ENCODE measurements at places on chromosomes 1 and 21. TPM values are rescaled to one million over a fixed set of nuclear protein-coding genes. Genes with fewer than 3 reads are reported as not detected.

GRCh38 chr21:33109574-33110339, 39.8 kb downstream of the OLIG1 start:
- no peak for DNase-seq

- DNase-seq = no peak
Observed at GRCh38 chr1:159088050-159088449, 11.5 kb upstream of the AIM2 start.

GRCh38 chr1:177020851-177021589, 143.5 kb downstream of the ASTN1 start:
- no peak for DNase-seq

DNA sequence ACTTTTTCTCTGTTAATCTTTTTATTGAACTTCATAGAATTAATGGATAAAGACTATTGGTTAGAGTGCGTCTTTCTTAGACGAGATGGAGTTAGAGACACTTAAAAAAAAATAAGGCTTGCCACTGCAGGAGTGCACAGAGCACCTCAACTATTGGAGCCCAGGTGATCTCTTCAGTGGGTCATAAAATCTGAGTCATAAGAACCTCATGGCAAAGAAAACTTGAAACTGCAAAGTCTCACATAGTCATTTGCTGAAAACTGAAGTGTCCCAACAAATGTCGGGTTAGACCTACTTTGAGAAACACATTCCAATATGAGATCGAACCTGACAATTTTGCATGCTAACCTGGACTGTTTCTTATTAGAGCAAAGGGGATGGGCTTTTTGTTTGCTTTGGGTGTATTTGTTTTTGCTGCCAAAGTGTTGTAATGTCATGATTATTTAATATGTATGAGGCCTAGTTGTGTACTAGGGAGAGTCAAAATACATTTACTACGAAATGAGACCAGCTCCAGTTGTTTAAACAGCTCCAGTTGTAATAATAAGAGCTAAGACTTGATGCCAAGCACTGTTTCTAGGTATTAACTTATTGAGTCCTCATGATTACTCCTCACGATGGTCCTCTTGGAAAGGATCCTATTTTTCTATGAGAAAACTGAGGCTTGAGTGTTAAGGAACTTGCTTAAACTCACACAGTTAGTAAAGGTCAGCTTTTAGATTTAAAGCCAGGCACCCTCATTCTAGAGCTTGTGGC, 65.1 kb downstream of the DDR2 start:
- DNase-seq = no peak

CDC20 gene
- not detected for total RNA-seq

HSPB7 gene
- 5.7 TPM for total RNA-seq

LCE2C gene
- total RNA-seq = not detected

DNA sequence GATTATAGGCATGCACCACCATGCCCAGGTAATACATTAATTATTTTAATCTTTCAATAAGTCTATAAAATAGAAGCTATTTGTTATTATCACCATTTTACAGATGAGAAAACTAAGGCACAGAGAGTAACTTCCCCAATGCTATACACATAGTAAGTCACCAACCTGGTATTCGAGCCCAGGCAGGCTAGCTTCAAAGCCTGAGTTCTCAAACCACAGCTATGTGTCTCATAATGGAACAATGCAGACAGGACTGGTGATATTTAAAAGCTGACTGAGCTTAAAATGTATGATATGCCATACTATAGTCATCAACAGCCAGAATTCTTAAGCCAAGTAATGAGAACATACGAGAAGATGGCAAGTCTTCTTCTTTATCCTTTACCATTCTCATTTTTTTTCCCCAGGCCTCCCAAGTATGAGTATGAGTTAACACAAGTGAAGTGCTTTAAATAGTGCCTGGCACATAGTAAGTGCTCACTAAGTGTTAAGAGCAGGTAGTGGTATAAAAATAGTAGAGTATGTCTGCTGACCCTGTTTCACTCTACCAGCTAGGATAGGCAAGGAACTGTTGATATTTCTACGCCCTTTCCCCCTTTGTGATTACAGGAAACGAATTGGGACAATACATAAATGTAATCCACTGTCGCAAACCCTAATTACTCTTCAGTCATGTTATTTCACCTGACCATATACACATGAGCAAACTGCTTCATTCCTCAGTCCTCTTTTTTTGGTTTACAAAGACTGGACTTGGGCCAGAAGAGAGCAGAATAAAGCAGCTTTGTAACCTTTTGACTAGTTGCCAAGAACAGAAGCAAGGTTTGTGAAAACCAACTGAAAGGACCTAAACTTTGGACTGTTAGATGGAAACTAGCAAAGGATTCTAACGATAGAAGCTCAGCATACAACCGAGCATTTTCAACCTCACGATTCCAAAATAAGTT, 9.5 kb downstream of the EYA3 start:
- no peak for DNase-seq

TSPAN2 gene
- 2.6 TPM for total RNA-seq

DNA sequence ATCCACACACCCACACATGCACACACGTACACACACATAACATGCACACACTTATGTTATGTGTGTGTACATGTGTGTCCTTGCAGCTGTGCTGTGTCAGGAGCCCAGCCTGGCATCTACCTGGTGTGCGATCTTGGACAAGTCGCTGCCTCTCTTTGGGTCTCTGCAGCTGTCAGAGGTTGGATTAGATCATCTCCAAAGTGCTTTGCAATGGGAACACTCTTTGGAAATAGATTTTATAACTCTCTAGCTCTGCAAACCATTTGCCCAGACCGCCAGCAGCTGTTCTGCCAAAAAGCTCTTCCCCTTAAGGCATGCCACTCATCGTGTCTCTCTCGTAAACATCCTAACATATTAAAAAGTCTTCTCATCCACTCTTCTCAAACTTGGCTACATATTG, 4.7 kb downstream of the PKP1 start:
- no peak for DNase-seq

PLA2G2D gene
- not detected for total RNA-seq

CLEC20A gene
- total RNA-seq = not detected

GRCh38 chr1:230012093-230012393, 55.0 kb upstream of the GALNT2 start:
- DNase-seq = no peak

EYA3 gene
- 7.8 TPM for total RNA-seq

GRCh38 chr1:11342621-11343032, 69.6 kb downstream of the UBIAD1 start:
- no peak for DNase-seq

SH2D5 gene
- not detected for total RNA-seq

DNA sequence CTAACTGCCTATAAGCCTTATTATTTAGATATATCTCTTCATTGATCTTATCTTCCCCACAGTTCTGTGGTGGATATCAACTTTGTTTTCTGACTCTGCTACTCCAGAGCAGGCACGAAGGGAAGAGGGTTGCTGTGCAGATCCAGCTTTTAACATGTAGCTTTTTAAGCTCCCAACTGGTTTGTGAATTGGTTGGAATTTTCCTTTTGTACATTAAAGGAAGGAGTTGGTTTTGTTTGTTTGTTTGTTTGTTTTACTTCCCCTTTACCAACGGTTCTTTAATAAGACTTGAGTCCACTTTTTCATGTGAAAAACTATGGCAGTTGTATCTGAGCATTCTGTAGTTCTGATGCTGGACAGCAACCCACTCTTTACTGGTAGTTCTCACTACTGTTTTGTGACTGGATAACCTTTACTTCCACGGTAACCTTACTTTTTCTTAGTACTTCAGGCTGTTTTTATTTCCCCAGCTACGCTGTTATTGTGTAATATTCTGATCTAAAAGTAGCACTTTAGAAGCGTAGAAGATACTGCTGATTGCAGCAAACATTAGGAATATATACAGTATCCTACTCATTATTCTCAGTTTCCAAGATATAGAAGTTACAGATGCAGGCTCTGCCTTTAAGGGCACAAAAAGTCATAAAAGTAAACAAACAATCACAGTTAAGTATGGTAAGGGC, 1.6 kb downstream of the GNPAT start:
- no peak for DNase-seq

MSTO1 gene
- 19.5 TPM for total RNA-seq

- DNase-seq = peak; percentile 5
Observed at GRCh38 chr1:160942926-160943325, 11.7 kb downstream of the ITLN2 start.

- DNase-seq = no peak
Observed at GRCh38 chr1:7408771-7409150, 362.3 kb upstream of the VAMP3 start.

ZBTB8A gene
- 3.0 TPM for total RNA-seq

DNA sequence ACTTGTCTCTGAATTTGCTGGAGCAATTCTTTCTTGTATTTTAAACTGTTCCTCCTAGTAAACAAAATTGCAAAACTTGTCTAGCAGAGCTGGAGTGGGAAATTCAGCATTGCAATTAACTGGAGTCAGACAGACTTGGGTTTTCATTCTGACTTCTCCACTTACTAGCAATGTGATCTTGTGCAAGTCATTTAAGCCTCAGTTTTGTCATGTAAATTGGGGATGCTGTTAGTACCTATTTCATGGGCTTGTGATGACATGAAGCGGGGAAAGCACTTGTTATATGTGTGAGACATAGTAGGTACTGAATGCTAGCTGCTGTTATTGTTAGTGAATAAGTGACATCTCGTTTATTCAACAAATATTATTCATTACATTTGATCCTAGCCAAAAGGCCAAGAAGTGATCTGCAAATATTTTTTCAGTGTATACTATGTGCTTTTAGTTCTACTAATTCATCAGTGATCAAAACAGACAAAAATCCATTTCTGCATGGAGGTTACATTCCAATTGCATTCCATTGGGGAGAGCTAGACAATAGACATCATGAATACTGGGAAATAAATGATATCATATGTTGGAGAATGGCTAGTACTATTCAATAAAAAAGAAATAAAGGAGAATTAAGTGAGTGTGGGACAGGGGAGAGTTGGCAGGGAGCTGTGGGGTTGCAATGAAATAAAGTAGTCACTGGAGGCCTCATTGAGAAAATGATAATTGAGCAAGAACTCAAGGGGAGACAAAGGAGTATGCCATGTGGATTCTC, 47.1 kb downstream of the CACHD1 start:
- DNase-seq = no peak

GRCh38 chr1:220527908-220528678, at the start of gene MARK1:
Gene MARK1, plus strand, starts transcription at chr1:220528136. Its CDS starts 687 bp downstream, at chr1:220528823.
- peak; percentile 50 for DNase-seq

DNA sequence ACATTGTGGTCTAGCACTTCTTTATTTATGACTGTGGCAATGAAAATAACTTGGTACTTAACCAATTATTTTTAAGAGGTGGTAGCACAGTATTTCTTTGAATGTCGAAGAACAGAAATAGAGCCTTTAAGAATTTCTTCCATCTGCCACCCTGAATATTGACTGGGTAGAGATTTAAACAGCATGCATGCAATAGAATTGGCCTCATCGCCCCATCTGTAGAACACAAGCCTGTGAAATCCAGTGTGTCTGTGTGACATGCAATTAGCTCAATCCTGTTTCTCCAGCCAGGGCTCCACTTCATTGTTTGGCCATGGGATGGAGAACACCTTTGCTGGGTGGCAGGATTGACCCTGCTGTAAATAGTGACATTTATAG, 17.1 kb upstream of the KLHDC8A start:
- no peak for DNase-seq

- DNase-seq = no peak
Observed at GRCh38 chr1:4045397-4046010, 145.4 kb upstream of the C1orf174 start.

CYP4B1 gene
- 12.5 TPM for total RNA-seq

- DNase-seq = no peak
Observed at GRCh38 chr1:231338270-231339128, at the start of gene SPRTN. Gene SPRTN, plus strand, starts transcription at chr1:231338293. Its CDS starts 91 bp downstream, at chr1:231338384.

DNA sequence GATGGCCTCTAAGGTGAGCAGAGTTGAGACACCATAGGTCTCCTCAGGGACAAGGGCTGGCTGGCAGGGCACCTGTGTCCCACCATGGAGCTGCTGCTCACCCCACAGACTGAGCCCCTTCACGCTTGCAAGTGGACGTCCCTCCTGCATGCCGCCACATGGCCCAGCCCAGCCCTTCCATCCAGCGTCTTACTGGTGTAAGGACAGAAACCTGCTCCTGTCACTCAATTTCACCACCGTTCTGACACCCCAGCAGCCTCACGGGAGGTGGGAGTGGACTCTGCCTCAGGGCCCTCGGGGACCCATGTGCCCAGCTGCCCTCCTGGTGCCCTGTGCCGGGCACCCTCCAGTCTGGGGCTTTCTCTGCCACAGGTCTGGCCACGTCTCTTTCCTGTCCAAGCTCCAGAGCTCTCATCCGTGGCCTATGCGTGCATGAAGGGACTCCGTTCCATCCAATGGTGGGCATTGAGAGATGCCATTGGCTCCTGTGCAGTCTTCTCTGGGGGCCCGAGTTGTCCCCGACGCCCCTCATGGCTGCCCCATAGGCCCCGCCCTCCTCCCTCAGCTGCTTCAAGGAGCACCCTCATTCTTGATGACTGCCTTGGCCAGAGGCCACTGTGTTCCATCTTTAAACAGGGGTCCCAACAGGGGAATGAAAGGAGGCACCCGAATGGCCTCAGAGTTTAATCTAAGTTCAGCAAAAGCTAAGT, 42.6 kb upstream of the COL6A1 start:
- no peak for DNase-seq

GRCh38 chr1:153430561-153430960, 14.2 kb downstream of the S100A7A start:
- no peak for DNase-seq

MYOC gene
- 1.3 TPM for total RNA-seq

DNA sequence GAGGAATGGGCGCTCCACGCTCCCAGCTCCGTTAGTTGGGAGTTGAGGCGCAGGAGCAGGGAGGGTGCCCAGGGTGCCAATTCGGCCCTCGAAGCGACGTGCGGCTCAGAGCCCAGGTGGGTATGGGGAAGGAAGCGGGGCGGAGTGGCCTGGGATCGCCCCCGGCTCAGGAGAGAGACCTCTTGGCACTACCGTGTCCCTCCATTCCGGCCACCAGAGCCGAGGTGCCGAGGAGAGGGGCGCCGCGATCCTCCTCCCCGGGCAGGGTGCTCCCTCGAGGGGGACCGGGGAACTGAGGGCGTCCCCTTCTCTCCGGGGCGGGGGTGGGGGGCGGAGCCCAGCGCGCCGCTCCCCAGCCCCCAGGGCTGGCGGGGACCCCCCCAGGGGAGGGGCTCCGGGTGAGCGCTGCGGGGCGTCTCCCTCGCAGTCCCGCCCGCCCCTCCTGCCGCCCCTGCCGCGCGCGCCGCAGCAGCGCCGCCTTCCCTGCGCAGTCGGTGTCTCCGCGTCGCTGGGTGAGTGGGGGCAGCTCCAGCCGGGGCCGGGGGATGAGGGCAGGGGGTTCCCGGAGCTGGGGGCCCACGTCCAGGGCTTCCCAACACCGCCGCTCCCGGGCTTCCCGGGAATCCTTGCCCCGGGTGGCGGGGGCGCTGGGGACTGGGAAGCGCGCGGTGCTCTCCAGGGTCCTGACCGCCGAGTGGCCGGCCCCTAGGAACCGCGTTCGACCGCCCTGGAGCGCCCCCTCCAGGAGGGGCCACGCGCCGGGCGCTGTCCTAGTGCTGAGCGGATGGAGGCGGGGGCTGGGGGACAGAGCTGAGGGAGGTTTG, at the start of gene HPCA:
Gene HPCA (plus strand): TSS at position 488 of the 824 bp plus-strand sequence. CDS start 2,408 bp downstream, outside the sequence.
- peak; percentile 78 for DNase-seq

GRCh38 chr1:67407498-67407897, 22.7 kb downstream of the SERBP1 start:
- no peak for DNase-seq

DNA sequence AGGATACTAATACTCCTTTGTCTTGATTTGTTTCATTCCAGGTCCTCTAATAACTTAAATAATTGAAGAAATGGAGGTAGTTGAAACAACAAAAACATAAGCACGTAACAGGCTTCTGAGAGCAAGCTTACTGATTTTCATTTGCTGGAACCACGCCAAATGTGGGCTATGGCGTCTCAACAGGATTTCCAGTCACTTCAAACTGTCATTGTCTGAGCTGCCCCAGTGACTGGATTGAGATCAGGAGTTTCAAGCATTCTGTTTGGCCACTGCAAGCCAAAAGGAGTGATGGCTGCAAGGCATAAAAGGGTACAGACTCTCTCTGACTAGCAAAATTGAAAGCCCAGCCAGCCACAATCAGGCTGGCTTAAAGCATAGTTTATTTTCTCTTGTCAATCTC, 289.9 kb downstream of the DPYD start:
- no peak for DNase-seq

Data from body of pancreas (tissue), 4 donors.